ENCODE measurements at places on chromosomes 6 and 20. TPM values are rescaled to one million over a fixed set of nuclear protein-coding genes. Genes with fewer than 3 reads are reported as not detected.

Gene GPR31
- not detected for total RNA-seq

Gene TSHZ2
- total RNA-seq, result 23.3 TPM

- DNase-seq, result no peak
Measured at GRCh38 chr6:159445351-159445750, 247.7 kb downstream of the SOD2 start.

DNA sequence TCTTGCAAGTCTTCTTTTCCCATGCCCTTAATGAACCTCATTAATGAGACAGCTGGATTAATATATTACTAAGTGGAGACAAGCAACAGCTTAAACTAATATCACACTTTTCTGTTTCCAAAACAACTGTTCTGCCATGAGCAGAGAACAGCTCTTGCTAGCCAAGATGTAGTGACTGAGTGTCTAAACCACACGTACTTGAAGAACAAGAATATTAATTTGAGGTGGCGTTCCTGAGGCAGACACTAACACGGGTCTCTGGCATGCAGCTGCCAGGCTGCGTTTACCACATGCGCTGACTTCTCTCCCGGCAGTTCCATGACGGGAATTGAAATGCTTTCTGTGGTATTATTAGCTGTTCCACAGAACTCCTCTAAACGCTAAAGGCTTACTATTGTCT, 80.6 kb downstream of the FNDC1 start:
- no peak for DNase-seq

- DNase-seq, result no peak
Measured at GRCh38 chr6:127022302-127022701, 96.2 kb upstream of the RSPO3 start.

DNA sequence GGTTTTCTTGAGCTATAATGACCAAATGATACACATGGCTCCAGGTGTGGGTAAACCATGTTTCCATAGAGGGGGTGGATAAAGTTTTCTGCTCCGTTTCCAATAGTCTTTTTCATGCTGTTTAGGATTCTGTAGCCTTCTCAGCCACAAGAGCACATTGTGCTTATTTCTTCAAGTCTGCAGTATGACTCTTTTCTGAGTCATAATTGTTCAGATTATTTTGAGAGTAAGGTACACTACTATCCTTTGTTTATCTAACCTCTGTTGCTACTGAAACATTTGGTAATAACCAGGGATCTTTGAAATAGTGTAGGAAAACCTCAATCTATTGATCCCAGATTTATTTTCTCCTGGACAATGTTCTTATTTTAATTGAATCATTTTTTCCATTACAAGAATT, 247.9 kb upstream of the BMP2 start:
- DNase-seq, result no peak

DNA sequence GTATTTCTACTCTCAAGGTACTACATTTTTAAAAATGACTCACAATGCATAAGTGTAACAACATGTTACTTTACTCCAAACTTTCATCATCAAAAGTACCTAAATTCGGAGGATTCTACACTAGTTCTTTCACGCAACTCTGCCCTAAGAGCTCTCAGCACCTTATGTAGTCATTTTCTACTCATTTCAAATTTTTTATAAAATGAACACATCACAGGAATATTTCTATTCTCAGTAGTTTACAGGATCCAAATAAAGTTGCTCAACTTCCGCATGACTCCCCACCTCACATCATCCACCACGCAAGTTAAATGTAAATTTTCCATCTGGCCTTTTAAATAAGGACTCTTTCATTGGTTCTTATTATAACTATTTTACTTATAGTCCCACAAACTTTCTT, 344.9 kb upstream of the MANEA start:
- DNase-seq, result no peak

- no peak for DNase-seq
Measured at GRCh38 chr6:139623372-139623771, 248.9 kb upstream of the CITED2 start.

Gene TINAG
- total RNA-seq, result not detected

GRCh38 chr20:13857304-13857703, 72.5 kb downstream of the NDUFAF5 start:
- no peak for DNase-seq

- no peak for DNase-seq
Measured at GRCh38 chr6:21596949-21597682, 3.6 kb downstream of the SOX4 start.

Gene GPX5
- total RNA-seq, result not detected

DNA sequence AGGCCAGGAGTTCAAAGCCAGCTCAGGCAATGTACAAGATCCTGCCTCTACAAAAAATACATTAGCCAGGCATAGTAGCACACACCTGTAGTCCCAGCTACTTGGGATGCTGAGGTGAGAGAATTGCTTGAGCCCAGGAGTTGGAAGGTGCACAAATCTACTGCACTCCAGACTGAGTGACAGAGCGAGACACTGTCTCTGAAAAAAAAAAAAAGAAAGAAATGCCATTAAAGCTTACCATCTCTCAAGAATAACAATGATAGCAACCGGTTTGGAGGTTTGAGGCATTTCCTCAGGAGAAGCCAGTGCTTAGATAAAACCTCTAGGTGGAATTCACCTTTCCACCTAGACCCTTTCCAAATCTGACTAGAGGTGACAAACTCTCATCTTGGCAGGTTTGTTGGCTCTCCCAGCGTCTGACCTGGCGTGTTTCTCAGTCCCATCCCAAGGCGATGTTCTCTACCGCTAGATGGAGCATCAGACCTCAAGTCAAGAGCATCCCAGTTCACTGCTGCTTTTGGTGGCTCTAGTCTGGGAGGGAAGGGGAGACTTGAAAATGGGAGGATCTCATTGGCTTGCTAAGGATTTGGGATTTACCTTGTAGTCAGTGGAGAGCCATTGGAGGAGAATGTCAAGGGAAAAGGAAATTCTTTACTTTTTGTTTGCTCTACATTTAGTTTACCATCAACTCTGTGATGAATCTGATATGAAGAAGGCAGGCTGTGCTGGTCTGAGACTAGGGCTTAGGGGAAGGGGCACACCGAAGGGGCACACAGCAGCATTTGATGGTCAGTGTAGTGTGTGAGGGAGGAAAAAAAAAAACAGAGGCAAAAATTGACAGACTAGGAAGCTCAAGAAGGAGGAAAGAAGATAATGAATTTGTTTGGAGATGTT, 67.9 kb downstream of the NCOA7 start:
- no peak for DNase-seq

GRCh38 chr6:123855506-123855905, 51.8 kb downstream of the NKAIN2 start:
- DNase-seq, result no peak

DNA sequence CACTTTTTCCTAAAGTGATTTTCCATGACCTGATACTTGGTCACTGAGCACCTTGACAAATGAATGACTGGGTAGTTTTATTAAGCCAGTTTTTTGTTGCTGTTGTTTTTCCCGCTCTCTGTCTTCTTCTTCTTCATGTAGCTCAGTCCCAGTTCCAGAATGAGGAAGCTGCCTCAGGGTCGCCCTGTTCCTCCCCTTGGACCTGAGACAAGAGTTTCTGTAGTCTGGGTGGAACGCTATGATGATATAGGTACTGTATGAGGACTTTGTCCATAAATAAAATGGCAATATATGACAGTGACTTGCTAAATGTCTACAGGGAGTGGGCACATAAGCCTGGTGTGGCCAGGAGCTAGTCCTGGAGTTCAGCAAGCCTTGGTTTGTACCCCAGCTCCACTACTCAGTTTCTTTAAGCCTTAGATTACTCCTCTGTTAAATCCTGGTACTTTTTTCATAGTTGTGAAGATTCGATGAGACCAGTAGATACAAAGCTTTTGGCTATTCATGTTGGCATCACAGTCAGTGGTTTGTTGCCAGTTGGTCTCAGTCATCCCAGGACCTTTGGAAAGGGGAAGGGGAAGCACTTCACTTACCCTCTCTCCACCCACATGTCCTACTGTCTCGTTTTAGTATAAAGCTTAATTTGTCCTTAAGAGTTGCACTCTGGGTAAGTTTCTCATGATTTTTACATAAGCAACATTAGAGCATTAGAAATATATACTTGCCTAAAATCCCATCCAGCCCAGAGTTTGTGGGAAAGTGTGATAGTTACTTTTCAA, 11.1 kb upstream of the ADIG start:
- no peak for DNase-seq

- peak; percentile 72 for DNase-seq
Measured at GRCh38 chr20:21719592-21720214, 14.2 kb downstream of the PAX1 start.

Gene TAAR2
- not detected for total RNA-seq

Gene SNPH
- total RNA-seq, result 6.0 TPM

Gene PRL
- not detected for total RNA-seq

GRCh38 chr6:35602133-35602946, 86.4 kb downstream of the FKBP5 start:
- no peak for DNase-seq

- no peak for DNase-seq
Measured at GRCh38 chr6:71402096-71402495, 113.5 kb downstream of the OGFRL1 start.

Gene HSD17B8
- 28.6 TPM for total RNA-seq

- no peak for DNase-seq
Measured at GRCh38 chr6:11245381-11246256, 13.2 kb upstream of the NEDD9 start.

Gene SLC52A3
- total RNA-seq, result 19.1 TPM

Gene TNNC2
- total RNA-seq, result 0.57 TPM

GRCh38 chr20:14178528-14178927, 158.9 kb downstream of the FLRT3 start:
- no peak for DNase-seq

DNA sequence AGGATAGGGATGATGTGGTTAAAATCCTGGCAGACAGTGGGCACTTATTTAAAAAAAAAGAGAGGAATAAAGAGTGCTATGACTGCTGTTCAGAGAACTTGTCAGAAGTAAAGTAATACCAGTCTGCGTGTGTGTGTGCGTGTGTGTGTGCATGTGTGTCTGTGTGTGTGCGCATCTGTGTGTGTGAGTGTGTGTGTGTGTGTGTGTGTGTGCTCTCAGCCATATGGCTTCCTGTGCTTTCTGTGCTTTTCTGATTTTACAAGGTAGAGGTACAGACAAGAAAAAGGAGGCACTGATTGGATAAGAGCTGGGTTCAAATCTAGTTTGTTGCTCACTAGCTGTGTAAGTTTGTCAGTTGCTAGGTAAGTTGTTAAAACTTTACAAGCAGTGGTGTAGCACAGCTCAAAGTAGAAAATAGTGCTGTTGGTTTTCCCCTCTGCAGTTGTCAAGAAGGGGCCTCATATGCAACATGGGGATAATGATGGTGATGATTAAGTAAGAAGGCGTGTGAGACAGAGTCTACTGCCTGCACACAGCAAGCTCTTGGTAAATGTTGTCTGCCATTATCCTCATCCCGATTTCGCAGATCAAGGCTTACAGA, 155.3 kb upstream of the ZNF217 start:
- DNase-seq, result no peak

Gene MEI4
- 0.47 TPM for total RNA-seq

DNA sequence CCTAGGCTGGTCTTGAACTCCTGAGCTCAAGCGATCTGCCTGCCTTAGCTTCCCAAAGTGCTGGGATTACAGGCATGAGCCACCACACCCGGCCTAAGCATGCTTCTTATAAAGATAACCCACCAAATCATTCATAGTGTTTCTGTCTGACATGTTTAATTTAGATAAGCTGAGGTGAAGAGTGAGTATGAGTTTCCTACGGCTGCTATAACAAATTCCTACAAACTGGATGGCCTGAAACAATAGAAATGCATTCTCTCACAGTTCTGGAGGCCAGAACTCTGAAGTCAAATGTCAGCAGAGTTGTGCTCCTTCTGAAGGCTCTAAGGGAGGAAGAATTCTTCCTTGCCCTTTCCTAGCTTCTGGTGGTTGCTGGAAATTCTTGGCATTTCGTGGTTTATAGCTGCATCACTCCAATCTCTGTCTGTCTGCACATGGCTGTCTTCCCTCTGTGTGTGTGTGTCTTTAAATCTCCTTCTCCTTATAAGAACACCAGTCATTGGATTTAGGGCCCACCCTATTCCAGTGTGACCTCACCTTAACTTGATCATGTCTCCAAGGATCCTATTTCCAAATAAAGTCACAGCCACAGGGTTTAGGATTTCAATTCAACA, 29.9 kb downstream of the MAPK13 start:
- no peak for DNase-seq
